Pancreas (tissue), 10 donors: ENCODE measurements at places on chromosomes 16 and 17. TPM values are rescaled to one million over a fixed set of nuclear protein-coding genes. Genes with fewer than 3 reads are reported as not detected.

The KRT39 gene
- total RNA-seq = not detected

The ACE gene
- 4.7 TPM for total RNA-seq

DNA sequence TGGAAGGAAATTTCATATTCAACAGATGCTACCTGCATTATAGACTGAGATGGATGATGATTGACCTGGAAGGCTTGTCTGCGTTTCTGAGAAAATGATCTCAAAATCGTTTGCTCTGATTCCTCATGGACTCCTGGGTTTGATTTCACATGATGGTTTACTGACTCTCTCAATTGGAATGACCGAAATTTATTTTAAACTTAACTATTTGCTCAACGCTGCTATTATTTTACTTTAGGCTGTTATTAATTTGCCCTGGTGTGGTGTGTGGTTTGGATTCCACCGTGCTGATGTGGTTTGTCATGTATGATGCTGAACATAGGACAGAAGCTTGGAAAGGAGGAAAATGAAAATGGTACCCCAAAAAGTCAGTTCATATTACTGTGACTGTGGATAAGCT, 37.3 kb upstream of the ELAC2 start:
- no peak for DNase-seq

DNA sequence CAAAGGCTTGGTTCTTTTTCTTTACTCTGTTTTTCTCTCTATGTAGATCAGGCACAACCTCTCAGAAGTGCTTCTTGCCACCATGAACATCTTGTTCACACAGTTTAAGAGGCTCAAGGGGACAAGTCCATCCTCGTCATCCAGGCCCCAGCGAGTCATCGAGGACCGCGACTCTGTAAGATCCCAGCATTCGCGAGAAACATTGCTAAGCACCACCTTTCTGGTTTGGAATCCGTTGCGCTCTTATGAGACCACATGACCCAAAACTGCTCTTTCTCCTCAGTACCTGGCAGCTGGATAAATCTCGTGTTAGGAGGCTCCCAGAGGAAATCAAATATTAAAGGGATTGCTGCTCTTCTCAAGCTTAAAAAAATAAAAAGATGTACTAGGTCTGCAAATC, 23.3 kb upstream of the SLC12A3 start:
- DNase-seq = no peak

The MYH8 gene
- not detected for total RNA-seq

The HBZ gene
- not detected for total RNA-seq

The OSGIN1 gene
- total RNA-seq = 3.6 TPM

The CD300LG gene
- 0.09 TPM for total RNA-seq

DNA sequence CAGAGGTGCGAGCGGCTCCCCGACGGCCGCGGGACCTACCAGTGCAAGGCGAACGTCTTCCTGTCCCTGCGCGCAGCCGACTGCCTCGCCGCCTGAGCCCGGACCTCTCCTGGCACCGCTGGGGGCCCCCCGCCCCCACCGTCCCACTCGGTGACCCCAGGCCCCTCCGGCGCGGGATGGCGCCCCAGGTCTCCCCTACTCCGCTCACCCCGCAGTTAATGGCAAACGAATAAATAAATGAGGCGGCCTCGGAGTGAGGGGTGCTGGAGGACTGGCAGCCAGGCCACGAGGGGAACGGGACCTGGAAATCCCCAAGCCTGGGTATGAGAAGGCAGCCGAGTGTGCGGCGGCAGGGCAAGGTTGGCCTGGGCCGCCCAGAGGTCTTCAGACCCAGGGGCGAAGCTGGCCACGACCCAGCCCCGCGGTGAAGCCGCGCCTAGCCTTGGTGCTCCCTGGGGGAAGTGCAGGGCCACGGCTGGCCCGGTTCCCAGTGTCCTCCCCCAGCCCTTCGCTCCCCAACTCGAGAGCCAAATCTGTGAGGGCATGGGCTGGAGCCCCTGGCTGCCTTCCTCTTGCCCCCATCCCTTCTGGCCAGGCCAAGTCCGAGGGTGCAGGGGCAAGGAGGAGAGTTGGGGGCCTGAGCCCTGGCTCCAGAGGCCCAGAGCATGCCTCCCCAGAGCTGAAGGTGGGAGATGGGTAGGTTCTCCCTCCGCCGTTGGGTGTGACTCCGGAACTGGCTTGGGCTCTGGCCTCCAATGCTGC, 796 bp downstream of the NPB start:
- no peak for DNase-seq

- DNase-seq = no peak
Observed at GRCh38 chr17:74219576-74220133, 6.3 kb downstream of the TTYH2 start.

GRCh38 chr17:68580236-68580770, 20.9 kb downstream of the FAM20A start:
- DNase-seq = no peak

GRCh38 chr17:38609280-38610031, 3.7 kb upstream of the SRCIN1 start:
- DNase-seq = no peak

The MEFV gene
- total RNA-seq = 0.20 TPM

The CCL1 gene
- not detected for total RNA-seq

DNA sequence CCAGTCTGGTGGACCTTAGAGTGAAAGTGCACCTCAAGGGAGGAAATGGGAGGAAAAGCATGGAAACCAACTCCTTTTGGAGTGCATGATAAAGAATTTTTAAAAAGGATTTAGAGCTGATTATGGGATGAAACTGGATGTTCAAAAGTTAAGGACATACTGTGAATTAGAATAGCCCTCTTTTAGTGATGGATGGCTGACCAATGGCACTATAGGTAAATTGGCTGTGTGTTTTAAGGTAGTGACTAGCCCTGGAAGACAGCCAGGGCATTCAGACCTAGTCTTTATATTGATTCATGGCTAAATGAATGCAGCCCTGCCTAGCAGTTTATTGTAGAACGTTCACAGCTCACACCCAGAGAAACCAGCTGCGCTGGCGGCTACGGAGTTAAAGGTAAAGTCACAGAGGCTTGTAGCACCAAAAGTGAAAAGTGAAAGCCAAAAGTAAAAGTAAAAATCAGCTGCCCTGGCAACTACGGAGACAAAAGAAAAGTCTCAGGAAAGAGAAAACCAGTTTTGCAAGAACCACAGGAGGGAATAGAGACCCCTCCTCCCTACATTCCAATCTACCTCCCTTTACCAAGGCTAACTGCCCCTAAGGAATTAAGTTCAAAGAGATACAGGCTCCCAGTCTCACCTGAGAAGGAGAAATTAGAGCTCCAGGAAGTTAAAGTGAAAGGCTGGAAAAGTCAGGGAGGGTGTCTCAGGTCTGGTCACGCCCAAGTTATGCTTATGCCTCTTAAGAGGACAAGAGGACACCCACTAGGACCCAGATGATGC, 21.8 kb downstream of the ACSM1 start:
- peak; percentile 45 for DNase-seq

The SP2 gene
- 5.2 TPM for total RNA-seq

- no peak for DNase-seq
Observed at GRCh38 chr17:28725660-28726225, 290 bp downstream of the TLCD1 start.

DNA sequence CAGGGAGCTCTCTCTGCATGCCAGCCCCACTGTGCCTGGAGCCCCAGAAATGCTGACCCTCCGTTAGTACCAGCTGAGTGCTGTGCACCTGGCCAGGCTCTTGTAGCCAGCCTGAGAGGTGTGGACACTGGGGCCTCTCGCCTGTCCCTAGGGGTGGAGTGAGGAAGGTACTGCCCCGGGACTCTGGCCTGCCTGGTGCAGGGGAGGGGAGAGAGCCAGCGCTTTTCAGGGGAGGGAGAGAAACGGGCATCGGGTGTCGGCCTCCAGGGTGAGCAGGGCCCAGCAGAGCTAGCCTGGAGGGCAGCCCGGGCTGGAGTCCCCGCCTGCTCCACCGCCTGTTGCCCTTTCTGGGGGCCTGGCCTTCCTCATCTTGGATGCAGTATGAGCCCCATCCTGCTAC, 13.1 kb downstream of the MAP2K3 start:
- DNase-seq = no peak

The SLX4 gene
- 1.1 TPM for total RNA-seq

The KRTAP4-4 gene
- not detected for total RNA-seq

GRCh38 chr17:13822700-13823099, 221.0 kb upstream of the HS3ST3A1 start:
- no peak for DNase-seq

GRCh38 chr17:38602956-38603785, 2.6 kb downstream of the SRCIN1 start:
- no peak for DNase-seq

The UTS2R gene
- not detected for total RNA-seq

GRCh38 chr16:68425498-68426346, 22.6 kb downstream of the SMPD3 start:
- no peak for DNase-seq

DNA sequence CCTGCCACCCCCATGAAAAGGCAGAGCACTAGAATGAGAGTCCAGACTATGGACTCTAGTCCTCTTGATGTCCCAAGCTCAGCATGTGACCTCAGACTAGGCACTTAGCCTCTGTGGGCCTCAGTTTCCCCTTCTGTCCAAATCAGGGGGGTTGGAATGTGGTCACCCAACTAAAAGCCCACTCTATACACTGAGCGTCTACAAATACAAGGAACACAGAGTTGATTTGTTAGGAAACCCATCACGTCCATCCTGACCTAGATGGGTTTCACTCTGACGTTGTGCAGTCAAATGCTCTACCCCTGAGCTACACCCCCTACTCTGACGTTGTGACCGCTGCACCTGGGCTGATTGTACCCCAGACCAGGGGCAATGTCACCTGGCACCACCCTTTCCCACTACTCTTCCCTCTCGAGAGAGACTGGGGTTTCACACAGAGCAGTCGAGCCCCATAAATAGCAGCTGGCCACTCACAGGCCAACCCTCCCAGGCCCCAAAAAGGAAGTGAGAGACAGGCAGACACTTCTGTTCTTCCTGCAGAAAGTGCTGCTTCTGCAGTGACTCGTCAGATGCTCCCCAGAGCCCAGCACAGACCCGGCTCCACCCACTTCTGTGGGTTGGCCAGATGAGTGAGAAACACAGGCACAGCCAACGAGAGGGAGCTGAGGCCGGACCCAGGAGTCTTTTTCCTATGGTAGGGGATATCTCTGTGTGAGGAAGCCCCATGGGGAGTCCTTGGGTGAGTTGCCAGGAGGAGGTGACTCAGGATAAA, 16.1 kb upstream of the TNFRSF13B start:
- DNase-seq = no peak

DNA sequence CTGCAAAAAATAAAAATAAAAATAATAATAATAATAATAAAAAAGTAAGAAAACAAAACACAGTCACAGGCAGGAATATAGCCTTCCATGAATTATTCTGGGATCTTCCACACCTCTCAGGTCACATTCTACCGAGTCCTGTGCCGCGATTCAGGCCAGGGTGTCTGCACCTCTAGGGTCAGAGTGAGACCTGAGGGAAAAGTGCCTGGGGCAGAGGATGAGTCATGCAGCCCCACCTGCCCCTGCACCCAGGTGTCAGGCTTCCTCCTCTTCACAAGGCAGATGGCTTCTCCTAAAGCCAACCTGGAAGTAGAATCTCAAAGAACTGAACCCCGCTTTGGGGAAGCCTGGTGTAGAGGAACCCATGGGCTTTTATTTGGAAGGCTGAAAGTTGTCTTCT, 283.7 kb downstream of the CPPED1 start:
- no peak for DNase-seq

GRCh38 chr17:44530896-44531418, 26.3 kb upstream of the FZD2 start:
- no peak for DNase-seq

The LIMD2 gene
- 1.4 TPM for total RNA-seq

DNA sequence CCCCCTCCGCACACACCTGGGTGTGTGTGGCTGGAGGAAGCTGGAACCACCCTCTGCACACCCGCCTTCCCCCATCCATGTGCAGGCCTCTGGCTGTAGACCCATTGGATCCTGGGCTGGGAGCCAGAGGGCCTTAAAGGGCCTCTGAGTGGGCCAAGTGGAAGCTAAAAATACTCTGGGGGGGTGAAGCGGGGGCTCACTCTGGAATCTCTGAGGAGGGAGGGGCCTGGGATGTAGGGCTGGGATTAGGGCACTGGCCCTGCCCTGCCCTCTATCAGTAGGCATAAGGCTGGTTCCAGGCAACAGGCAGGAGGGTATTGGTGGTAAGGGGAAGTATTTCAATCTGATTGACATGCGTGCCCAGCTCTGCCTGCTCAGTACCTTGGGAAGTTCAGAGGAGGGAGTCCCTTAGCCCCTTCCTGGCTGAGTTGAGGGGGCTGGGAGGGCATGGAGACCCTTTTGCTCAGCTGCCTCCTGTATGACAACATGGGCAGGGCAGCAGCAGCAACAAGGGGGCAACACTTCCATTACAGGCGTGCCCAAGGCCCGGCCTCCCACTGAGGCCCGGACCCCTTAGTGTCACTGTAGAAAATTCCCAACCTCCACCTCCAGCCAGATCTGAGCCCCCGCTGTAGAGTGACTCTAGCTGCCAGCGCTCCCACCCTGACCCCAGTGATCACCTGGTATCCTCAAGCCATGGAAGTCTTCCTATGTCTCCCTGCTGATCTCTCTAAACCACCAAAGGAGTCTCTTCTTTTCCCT, 5.2 kb downstream of the ITGA3 start:
- no peak for DNase-seq

DNA sequence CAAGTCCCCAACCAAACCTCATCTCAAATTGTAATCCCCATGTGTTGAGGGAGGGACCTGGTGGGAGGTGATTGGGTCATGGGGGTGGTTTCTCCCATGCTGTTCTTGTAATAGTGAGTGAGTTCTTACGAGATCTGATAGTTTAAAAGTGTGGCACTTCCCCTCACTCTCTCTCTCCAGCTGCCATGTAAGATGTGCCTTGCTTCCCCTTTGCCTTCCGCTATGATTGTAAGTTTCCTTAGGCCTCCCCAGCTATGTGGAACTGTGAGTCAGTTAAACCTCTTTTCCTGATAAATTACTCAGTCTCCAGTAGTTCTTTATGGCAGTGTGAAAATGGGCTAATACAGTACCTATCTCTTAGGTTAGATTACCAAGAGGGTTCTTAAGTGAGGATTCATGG, 5.8 kb downstream of the PMFBP1 start:
- no peak for DNase-seq

The MIEN1 gene
- total RNA-seq = 24.2 TPM

GRCh38 chr16:80923356-80923755, 83.3 kb downstream of the CMC2 start:
- no peak for DNase-seq

DNA sequence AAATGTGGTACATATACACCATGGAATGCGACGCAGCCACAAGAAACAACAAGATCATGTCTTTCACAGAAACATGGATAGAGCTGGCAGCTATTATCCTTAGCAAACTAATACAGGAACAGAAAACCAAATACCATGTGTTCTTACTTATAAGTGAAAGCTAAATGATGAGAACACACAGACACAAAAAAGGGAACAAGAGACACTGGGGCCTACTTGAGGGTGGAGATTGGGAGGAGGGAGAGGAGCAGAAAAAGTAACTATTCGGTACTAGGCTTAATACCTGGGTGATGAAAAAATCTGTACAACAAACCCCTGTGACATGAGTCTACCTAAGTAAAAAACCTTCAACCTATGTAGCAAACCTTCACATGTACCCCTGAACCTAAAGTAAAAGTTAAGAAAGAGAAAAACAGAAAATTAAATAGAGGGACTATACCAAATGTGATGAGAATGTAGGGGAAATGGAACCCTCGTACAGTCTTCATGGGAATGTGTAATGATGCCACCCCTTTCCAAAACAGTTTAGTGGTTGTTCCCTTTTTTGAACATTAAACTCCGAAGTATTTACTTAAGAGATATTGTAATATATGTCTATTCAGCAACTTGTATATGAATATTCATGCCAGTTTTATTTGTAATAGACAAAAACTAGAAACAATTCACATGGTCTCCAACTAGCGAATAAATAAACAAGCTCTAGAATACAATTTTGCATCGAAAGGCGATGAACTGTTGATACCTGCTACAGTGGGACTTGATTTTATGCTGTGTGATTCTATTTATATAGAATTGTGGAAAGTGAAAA, 33.9 kb downstream of the AHSP start:
- no peak for DNase-seq
